ENCODE measurements at places on chromosomes 6 and 20.

DNA sequence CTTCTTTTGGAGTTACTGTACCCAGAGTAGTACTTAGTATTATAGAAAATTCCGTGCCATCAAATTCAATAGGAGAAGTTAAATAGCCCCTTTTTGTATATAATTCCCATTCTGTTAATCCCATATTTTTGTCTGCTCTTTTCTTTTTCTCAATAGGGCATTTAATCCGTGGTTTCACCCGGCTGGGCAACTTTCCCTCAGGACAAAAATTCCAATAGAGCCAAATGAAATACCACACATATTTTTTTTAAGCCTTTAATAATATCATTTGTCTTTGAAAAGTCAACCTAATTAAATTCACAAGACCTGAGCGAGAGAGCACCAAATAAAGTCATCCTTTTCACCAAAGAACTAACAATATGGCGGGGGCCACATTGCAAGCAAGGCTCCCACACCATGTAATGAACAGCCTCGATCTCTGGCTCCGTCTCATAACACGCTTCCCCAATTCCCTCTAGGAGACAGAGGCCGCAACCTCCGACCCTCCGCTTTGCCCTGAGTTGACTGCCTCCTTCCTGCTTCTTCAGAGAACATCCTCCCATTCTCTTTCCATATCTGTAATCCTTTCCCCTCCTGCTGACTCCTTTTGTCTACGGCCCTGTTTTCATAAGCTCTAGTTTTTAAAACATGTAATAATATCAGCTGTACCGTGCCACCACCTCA, 13.6 kb downstream of the NHSL1 start:
- no peak for DNase-seq

DNA sequence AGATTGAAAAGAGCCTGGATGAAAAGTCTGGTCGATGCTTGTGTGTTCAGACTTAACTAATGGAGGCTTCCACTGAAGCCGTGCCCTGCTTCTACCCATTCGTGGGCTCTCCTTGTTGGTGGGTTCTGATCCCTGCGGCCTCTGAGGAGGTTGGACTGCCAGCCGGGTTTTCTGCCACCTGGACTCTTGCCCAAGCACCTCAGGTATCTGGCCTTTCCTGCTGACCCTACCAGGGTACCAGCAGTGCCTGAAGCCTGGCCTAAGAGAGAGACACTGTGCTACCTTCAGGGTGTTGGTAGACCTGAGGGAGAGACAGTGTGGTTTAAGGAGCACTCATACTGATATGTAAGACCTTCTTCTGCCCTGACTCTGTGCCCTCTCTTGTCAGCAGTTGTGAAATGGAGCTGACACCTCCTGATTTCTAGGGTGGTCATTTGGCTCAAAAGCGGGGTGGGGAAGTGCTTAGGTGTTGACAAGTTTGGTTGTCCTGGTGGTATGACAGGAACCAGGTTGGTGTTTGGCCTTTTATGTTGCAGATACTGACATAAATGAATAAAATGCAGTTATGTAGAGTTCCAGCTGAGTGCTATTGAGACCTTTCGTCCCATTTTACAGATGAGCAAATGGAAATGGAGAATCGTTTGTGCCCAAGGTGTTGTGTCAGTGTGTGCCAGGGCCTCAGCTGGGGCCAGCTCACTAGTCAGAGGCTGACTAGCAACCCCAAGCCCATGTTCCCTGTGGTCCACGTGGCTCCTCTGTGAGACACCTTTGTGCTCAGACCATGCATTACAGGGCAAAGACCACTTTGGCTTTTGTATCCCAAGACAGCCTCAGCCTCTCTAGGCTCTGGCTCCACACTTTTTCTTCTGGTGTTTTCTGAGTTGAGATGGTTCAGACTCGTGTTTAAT, 3.1 kb downstream of the PLCG1 start:
- no peak for DNase-seq

- DNase-seq = no peak
These were observed 56.0 kb downstream of the TGM2 start for GRCh38 chr20:38108986-38109541.

GRCh38 chr20:53080969-53081871, 109.1 kb downstream of the TSHZ2 start:
- peak; percentile 45 for DNase-seq

DNA sequence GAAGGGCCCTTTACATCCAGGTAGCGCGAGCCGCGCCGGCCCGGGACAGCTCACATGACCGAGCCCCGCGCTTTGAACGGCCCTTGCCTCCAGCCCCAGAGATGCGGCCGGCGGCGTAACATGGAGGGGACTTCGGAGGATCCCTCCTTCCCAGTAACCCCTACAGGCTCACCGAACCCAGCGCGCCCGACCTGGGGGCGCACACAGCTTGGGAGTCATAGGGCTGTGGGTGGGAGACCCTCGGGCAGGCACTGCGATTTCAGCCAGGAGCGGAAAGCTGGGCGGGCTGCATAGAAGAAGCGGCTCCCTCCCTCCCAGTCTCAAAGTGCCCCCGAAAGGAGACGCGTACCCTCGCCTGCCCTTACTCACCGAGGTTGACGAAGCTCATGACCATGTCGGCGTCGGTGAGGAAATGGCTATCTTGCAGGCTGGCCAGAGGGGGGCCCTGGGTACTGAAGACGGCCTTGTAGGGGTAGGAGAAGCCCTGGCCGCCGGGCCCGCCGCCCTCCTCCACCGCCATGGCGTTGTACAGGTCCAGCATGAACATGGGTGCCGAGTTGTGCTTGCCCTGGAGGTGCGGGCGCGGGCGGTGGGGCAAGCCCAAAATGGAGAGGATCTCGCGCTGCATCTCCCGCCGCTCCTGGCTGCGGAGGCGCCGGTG, 975 bp downstream of the BMP7 start:
- peak; percentile 42 for DNase-seq

DNA sequence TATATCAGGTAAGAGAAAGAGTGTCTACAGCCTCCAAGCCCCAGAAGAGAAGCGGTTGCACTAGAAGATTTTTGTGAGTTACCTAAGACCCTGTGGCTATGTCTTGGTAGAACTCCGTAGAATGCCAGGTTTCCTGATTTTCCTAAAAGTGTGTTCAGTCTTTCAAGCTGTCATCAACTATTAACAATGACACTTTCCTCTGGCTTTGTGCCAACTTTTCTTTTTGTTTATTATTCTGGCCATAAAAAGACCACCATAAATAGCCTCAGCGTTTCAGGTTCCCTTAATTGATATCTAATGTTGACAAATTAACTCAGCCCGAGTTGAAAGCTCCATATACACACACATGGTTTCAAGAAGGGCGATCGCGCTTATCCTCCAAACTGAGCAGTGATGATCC, 1.2 kb downstream of the PAK5 start:
- DNase-seq = no peak

DNA sequence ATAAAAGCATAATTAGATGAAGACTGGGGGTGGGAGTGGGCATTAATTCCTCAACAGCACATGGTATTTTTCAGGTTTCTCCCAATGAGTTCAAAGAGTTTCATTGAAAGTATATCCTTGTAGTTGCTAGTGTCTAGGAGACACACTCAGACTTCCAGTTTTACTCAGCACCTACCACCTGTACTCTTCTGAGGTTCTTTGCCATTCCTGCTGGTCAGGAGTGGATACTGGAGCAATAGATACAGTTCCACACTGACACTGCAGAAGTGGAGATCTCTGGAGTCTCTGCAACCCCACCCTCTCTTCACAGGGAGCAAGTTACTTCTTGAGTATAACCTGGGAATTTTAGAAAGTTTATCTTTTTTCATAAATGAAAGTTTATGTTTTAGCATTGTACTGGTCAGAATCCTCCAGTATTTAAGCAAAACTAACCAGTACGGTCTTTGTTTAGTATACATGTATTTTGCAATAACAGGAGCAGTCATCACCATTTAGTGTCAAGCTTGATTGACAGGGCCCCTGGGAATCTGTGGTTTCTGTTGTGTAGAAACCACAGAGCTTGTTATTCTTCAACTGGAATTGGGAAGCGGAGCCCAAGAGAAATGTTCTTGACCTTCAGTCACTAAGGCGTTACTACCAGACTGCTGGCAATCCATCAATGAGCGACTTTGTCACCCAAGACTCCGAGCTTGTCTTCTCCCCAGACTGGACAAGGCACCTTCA, 148.1 kb downstream of the ZDHHC14 start:
- DNase-seq = peak; percentile 87

- no peak for DNase-seq
These were observed 231.5 kb downstream of the C6orf118 start for GRCh38 chr6:165077876-165078275.

DNA sequence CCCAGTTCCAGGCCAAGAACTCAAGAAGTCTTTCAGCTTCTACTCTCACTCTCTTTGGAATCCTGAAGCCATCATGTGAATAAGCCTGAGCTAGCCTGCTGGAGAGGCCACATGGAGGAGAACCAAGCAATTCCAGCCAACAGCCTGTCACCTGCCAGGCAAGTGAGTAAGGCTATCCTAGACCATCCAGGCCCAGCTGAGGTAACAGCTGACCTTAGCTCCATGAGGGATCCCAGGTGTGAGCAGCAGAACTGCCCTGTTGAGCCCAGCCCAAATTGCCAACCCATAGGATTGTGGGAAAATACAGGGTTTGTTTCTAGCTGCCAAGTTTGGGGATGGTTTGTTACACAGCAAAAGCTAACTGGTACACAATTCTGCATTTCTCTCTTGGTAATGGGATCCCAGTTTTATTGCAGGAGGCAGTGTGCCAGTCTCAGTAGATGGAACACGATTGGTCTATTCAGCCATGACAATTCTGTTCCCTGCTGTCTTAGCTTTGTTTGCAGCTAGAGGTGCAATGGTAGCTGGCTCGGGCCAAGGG, 5.5 kb downstream of the SRXN1 start:
- no peak for DNase-seq

DNA sequence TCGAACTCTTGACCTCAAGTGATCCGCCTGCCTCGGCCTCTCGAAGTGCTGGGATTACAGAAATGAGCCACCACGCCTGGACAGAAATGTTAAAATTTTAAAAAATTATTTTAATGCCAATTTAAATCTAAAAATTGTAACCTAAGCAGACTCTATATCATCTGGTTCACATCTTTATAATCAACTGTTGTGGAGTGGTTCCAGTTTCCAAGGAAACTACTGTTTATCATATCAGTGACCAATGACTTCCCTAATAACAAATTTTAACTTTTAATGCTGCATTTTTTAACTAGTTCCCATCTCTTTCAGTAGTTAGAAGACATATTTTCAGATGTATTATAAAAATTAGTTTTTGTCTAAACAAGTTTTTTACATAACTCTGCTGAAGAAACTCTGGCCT, 5.2 kb upstream of the BTN3A2 start:
- DNase-seq = no peak

DNA sequence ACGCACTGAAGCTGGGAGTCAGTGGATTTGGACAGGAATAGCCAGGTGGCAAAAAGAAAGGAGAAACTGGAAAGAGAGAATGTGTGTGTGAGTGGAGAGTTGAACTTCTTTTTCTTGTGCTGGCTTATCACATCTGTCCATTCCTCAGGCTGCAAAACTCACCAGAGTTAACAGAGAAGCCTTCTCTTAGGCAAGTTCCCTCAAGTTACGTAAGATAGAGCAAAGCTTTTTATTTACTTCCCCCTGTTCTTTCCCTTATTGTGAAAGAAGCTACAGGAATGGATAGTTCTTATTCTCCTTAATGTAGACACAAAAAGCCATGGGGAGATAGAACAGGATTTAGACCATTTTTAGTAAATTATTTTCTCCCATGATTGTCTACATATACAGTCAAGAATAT, 188.6 kb downstream of the BMP2 start:
- DNase-seq = no peak

GRCh38 chr6:131937226-131937625, 13.9 kb downstream of the CCN2 start:
- DNase-seq = peak; percentile 6

DNA sequence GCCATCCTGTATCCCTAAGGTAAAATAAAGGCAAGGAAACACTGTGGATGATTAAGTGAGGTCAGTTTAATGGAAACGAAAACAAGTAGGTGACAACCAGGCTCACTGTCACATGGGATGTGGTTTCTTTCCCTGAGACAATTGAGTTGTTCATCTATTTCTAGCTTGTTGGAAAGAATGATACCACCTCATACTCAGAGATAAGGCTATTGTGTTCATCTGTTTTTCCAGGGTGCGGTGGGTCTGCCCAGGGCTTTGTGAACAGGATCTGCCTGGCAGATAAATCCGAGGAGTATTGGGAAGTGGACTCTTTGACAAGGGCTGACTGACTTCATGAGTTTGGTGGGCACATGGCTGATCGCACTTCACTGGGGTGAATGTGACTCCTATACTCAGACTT, 80.8 kb upstream of the TIAM2 start:
- DNase-seq = no peak

DNA sequence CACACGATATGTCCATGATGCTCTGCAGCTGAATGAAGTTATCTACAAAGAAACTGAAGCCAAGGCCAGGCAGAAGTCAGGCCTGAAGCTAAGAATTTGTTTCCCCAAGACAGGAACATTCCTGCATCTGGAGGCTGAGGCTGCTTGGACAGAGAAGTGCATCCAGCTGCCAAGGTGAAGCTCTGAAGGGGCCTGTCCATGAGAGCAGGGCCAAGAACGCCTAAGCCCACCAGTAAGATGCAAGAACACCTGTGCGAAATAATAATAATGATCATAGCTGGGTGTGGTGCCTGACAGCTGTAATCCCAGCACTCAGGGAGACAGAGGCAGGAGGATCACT, 37.7 kb upstream of the B4GALT5 start:
- no peak for DNase-seq

GRCh38 chr6:143321491-143322086, 128.9 kb downstream of the ADAT2 start:
- no peak for DNase-seq

GRCh38 chr6:97969065-97969464, 686.0 kb upstream of the MMS22L start:
- DNase-seq = peak; percentile 30

DNA sequence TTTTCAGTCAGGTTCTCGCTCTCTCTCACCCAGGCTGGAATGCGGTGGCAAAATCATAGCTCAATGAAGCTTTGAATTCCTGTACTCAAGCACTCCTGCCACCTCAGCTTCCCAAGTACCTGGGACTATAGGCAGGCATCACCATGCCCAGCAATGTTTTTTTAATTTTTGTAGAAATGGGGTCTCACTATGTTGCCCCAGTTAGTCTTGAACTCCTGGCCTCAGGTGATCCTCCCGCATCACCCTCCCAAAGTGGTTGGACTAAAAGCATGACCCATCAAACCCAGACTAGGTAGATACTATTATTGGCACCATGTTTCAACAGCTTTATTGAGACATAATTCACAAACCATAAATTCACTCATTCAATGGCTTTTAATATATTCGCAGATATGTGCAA, 72.7 kb upstream of the RUNX2 start:
- no peak for DNase-seq

DNA sequence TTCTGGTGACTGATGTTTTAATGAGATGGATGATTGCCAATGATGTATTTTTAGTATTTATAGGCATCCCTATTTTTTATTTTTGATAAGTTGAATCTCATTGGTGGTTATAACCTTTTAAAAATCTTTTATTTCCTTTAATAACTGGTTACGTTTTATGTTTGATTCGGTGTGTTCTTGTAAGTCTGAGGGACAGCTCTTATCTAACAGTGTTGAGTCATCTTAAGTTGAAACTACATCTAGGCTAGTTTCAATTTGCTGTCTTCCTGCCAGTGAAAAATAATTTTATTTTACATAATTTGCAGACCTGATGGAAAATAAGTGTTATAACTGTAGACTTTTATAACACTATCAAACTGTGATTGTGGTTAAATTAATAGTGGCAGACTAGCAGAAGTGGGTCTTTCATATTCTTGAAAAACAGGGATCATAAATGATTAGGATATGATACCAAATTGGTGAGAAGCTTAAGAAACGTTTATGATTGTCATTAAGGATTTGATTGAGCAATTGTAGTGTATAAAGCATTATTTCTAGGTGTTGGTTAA, 4.6 kb downstream of the AFDN start:
- no peak for DNase-seq
